Inflammatory macrophage treated with lipopolysaccharide for 1 hour (primary cell): ENCODE measurements at places on chromosomes 2 and 18.

GRCh38 chr2:132902626-132903025 is 232.6 kb upstream of the LYPD1 start:
- no peak for DNase-seq

GRCh38 chr2:109335631-109336176 is 206.7 kb downstream of the SH3RF3 start:
- no peak for DNase-seq

GRCh38 chr2:109124982-109125592 is 3.9 kb upstream of the SH3RF3 start:
- DNase-seq = no peak

- DNase-seq = peak; percentile 63
Observed at GRCh38 chr2:85551698-85552678, 9.3 kb downstream of the GGCX start.

DNA sequence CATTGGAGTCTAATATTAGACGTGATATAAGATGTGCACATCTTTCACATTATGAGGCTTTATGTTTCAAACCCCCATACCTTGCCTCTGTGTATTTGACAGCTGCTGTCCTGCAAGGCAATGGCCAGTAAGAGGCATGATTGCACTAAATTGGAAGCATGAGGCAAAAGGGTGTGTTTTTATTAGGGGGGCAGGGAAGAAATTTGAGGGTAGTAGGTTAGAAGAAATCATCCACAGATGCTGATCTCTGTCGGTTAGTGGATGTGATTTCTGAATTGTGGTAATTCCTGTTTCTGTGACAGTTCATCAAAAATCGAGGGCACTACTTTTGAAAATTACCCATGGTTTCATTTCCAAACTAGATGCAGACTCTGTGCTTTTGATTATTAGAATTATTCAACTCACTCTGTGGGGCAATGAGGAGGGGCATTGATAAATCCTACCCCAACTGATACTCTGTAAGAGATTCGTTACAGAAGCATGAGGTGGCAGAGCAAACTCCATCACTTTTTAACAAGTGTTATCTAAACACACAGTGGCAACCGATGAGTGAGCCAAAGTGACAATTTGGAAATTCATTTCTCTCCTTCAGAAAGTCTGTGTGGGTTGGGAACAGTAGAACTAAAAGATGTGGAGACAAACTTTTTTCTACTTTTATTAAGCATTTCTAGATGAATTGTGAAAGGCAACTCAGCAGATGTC is 453.0 kb downstream of the ARHGAP15 start:
- DNase-seq = no peak

DNA sequence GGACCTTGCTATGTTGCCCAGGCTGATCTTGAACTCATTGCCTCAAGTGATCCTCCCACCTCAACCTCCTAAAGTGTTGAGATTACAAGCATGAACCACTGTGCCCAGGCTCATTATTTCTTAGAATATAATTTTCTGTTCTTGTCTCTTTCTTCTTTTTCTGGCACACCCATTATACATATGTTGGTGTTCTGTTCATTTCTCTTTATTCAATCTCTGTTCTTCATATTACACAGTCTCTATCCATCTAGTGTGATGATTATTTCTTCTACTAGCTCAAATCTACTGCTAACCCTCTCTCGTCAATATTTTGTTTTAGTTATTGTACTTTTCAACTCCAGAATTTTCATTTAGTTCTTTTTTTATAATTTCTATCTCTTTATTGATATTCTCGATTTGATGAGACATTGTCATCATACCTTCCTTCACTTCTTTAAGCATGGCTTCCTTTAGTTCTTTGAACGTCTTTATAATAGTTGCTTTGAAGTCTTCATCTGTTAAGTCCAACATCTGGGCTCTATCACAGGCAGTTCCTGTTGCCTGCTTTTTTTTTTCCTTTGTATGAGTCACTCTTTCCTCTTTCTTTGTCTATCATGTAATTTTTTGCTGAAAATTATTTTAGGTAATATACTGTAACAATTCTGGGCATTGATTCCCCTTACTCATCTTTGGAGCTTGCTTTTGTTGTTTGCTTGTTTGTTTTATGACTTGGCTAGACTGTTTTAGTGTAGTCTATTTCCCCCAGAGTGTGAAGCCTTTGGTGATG is 196.4 kb upstream of the NABP1 start:
- DNase-seq = no peak

GRCh38 chr2:59282374-59283057 is 1041.4 kb upstream of the FANCL start:
- no peak for DNase-seq

DNA sequence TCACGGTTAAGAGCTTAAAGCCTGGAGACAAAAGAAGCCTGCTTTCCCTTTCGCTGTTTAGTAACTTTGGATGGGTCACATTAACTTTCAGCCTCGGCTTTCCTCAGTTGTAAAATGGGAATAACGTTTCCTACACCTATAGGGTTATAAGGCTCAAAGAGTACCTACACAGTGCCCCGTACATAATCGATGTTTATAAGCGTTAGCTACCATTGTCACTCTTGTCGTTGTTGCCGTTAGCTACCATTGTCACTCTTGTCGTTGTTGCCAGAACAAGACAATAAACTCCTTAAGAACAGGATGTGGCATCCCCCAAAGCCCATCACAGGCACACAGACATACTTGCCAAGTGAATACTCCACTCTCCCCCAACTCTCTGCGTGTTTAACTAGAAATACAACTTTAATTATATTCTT is 901 bp upstream of the MFSD6 start:
- DNase-seq = no peak
